PC-3 (cell line): ENCODE measurements at places on chromosomes 12 and 14.
A peak's percentile ranks its signal among the peaks of the same experiment; 100 is the strongest.

GRCh38 chr12:113071135-113072112, 14.9 kb downstream of the DTX1 start:
- no peak for DNase-seq

DNA sequence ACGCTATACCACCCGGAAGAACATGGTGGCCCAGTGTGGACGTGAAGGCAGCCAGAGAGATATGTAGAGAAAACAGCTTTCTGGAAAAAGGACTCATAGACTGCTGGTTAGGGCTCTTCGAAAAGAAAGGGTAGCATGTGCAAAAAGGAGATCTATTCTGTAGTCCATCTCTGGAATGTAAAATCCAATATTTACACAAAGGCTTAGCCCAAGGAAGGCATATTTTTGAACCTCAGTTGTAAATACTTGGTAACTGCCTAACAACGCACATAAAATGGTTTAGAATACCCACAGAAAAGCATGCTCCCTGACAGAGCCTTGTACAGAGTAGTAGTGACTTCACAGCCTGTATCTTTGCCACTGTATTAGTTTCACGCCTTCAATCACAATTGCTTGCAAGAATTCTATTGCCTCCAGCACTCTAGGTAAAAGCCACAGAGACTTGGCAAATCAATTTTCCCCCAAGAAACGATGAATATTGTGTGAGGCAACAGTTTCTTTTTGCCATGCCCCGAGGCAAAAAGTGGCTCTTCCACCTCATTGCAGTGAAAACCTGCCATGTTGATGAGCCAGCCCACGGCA, 59.2 kb downstream of the TRIM9 start:
- peak; percentile 83 for DNase-seq

DNA sequence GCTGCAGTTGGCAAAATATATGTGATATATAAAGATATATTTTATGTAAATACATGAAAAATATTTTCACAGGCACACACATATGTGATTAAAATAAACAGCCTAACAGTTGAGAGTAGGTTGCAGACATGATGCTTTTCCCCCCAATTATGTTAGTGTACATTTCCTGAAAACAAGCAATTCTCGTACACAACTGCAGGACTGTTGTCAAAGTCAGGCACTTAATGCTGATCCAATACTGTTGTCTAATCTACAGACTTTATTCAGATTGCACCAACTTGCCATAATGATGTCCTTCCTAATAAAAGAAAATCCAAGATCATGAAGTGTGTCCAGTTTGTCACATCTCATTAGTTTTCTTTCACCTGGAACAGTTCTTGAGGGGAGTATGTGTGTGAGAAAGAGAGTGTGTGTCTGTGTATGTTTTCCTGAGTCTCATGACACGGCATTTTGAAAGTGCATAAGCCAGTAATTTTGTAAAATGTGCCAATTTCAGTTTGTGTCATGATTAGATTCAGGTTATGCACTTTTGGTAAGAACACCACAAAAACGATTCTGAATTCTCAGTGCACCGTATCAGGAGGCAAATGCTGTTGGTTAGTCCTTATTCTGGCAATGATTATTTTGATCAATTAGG, 16.5 kb upstream of the SEL1L start:
- DNase-seq = no peak

DNA sequence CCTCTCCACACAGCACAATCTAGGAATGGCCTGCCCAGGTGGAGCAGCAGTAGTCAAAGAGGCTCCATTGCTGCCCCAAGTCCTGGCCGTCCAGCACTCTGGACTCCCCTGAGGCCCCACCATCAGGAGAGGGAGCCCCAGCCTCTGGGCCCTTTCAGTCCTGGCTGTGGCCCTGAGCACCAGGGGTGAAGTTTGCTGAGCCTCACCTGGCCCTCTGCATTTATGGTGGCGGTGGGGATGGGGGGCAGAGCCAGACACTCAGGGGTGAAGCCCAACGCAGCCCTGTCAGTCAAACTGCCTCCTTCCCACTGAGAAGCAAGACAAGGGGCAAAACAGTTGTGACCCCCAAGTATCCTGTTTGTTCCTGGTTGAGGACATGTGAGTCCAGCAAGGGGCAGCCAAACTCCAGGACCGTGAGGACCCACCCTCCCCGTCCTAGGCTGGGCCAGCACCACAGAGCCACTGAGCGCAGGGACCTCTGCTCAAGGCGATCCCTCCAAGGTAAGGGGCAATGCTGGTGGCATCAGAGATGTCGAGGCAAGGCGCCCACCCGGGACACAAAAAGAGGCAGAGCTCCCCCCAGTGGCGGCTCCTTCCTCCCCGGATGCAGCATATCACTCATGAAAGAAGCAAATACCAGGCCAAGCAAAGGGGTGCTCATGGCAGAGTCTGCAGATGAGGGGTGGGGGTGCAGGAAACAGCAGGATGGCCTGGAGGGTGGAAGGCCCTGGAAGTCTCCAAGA, 4.8 kb upstream of the AMN start:
- peak; percentile 37 for DNase-seq

DNA sequence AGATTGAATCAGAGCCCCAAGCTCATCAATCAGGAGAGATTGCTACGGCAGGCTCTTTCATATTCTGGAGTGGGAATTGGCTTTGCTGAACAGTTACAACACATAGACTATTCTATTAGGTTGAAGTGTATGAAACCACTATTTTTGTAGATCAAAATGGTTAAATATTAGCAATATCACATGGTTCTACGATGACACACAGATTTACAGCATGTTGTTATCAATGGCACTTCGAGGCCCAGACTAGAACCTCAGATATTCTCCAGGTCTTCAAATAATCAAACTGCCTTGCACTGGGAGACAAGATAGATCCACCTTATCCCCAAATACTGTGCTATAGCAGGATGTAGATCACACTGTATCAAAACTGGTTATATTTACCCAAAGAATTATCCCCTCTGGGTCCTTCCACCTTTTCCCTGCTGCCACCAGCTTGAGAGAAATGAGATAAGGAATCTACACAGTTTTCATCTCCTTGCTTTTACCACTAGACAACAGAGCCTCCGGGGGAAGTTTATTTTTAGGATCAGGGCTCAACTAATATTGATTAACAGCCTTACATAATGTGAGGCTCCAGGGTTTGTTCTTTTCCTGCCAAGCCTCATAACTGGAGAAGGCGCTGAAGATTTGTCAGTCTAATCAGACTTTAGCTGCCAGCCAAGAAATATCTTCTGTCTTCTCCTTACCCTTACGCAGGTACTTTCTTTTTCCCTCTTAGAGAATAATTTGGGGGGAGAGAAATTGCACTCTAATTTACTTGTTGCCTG, 507.1 kb downstream of the DIO2 start:
- DNase-seq = no peak

GRCh38 chr12:104719700-104720338, 238.3 kb downstream of the SLC41A2 start:
- DNase-seq = no peak

DNA sequence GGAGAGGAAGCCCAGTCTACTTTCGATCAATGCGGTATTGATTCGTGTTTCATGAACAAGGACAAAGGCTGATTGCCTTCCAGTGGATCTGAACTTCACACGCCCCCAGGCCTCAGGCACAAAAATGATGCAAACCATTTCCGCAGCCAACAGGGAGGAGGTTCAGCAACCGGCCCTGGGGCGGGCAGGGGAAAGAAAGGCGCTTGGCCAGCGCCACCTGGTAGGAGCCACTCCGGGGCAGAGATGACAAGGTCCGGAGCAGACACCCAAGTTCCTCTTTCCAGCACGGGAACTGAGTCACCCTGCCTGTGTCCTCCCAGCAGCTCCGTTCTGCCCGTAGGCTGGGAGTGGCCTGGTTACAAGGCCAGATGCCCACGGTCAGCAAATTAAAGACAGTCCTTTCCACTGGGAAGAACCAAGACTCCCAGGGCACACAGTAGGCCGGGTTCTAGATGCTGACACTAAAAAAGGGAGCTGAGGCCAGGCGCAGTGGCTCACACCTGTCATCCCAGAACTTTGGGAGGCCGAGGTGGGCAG, 136.3 kb downstream of the SCARB1 start:
- DNase-seq = peak; percentile 95

DNA sequence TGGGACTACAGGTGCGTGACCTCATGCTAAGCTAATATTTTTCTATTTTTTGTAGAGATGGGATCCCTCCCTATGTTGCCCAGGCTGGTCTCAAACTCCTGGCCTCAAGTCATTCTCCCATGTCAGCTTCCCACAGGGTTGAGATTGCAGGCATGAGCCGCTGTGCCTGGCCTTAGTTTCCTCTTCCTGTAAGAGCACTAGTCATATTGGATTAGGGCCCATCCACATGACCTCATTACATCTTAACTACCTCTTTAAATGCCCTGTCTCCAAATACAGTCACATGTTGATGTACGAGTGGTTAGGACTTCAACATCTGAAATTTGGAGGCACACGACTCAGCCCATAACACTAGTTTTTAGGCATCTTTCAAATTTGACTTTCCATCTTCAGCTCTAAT, 72.2 kb upstream of the RASSF3 start:
- DNase-seq = no peak

DNA sequence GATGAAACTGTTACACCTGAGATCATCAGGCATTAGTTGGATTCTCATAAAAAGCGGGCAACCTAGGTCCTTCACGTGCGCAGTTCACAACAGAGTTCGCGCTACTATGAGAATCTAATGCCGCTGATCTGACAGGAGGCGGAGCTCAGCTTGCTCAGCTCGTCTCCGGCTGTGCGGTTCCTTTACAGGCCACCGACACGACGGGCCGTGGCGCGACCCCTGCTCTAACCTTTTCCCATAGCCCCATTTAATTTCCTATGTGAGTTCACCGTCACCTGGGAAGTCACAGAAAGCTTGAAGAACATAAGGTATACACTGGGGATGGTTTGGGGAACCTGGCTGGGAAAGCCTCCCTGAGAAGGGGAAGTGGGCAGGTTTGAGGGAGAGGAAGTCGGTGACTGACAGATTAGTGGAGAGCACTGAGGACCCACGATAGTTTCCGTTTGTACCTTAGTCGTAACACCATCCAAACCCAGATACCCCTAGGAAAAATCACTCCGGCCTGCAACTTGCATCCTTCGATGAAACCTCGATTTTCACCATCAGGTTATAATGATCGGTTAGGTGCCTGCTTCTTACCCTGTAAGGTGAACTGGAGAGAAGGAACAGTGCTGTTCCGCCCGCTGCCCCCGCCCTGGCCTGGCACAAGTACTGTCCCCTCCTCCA, 2.8 kb upstream of the AAAS start:
- no peak for DNase-seq

DNA sequence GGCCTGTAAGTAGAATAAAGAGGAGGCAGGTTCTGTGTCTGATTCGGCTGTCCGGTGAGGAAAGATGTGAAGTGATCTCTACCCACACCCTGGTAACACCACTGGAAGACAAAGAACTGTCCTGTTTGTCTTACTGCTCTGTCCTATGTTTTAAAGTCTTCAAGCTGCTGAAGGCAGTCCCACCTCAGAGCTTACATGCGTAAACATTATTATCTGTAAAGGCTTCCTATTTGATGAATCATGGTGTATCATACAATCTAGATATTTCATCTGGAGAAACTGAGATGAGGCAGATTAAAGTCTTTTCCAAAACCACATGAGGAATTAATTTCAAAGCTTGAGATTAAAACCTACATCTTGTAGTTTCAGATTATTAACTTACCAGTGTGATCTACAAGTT, 427.6 kb downstream of the ZFP36L1 start:
- peak; percentile 84 for DNase-seq
